ENCODE measurements at places on chromosomes 1 and 21.
A peak's percentile ranks its signal among the peaks of the same experiment; 100 is the strongest.

GRCh38 chr1:235075777-235076308 lies 52.8 kb downstream of the TOMM20 start:
- DNase-seq, result no peak

DNA sequence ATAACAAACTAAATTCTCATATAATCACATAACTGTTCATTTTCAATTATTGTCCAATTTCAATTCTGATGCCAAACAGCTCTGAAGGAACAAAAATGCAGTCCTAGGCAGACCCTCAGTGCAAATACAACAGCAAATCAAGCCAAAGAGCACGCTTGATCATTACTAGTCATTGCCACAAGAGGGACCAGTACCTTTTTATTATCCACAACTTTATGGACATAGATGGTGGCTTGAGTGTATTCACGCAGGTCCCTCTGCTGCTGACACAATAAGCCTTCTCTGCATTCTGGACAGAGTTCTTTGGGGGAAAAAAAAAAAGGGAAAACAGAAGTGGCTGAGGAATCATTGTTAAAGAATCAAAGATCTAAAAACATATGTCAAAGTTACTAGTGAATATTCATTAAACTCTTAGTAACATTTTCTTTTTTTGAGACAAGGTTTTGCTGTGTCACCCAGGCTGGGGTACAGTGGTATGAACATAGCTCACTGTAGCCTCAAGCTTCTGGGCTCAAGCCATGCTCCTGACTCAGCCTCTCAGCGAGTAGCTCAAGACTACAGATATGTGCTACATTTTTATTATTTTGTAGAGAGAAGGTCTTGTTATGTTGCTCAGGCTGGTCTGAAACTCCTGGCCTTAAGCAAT lies 34.3 kb upstream of the RAP1GAP start:
- DNase-seq, result no peak

GRCh38 chr1:42873670-42874069 lies 27.3 kb downstream of the ZNF691 start:
- DNase-seq, result no peak

DNA sequence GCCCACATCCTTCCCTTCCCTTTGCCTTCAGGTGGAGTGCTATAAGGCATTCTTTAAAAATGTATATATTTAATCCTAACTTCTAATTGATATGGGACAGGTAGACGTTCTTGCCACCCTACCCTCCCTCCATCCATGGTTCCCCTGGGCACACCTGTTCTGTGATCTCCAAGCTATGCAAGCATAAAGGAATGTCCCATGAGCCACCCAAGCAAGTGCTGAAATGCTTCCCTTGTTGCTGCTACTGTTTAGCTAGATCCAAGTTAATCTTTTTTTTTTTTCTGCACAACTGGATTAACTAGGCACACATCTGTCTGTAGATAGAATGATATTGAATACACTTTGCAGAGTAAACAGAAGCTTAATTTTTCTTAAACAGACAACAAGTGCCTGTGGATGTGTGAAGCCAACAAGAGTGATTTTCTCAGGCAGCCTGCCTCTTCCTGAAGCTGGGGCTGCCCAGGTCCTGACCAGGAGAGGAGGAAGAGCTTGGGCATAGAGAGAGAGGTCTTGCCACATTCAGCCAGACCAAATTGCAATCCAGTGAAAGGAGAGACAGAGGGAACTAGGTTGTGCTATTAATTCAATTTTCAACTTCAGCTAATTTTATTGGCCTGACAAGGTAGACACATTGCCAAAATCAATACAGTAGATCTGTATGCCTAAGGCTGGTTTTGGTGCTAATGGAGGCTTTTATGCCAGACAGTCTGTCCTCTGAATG lies 28.2 kb upstream of the ATP1B1 start:
- no peak for DNase-seq

GRCh38 chr1:1891349-1892078 lies 627 bp upstream of the GNB1 start:
- DNase-seq, result peak; percentile 64

DNA sequence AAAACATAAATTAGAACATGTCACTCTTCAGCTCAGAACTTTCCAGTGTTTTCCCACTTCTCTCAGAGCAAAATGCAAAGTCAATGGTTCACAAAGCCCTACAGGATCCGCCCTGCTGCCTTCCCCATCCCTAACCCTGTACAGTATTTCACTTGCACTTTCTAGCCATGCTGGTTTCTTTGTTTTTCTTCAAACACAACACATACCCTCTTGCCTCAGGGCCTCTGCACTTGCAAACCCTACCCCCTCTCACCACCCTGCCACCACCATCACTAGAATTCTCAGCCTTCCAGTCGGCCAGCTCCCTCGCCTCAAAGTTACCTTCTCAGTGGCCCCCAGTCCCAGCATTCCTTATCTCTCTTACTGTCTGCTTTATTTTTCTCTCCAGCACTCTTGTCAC lies 17.6 kb downstream of the TEX35 start:
- no peak for DNase-seq

- no peak for DNase-seq
These were observed 49.8 kb downstream of the PRDM2 start for GRCh38 chr1:13749543-13750341.

GRCh38 chr1:185568155-185569123 lies 165.8 kb upstream of the HMCN1 start:
- DNase-seq, result no peak

- DNase-seq, result no peak
These were observed 8.6 kb downstream of the WLS start for GRCh38 chr1:68223687-68224086.

DNA sequence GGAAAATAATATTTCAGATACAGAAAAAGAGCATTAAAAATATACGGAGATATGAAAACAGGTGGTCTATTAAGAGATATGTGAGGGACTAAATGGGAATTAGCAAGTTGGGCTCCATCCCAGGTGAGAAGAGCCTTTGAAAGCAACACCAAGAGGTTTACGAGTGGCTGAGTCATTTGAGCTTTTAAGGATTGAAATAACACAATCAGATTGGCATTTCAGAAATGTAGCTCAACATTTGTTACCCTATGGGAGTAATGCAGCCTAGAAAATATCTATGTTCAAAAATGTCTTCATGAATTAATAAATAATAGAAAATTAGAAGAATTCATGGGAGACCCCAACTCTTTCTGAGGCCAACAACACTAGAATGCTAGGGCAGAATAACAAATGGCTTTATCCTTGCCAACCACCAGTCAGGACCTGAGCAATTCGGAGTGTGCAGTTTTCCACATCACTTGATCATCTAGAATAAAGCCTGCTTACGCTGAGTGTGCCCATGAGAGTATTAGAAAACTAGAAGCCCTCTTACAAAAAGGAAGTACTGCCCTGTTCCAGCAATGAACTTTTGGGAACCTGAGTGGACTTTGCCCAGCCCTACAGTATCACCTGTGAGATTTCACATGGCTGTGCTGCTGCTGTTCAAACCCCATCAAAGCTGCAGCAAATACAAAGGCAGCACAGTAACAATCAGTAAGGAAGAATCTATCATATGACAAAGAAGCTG lies 538.0 kb upstream of the CAMK1G start:
- DNase-seq, result no peak

DNA sequence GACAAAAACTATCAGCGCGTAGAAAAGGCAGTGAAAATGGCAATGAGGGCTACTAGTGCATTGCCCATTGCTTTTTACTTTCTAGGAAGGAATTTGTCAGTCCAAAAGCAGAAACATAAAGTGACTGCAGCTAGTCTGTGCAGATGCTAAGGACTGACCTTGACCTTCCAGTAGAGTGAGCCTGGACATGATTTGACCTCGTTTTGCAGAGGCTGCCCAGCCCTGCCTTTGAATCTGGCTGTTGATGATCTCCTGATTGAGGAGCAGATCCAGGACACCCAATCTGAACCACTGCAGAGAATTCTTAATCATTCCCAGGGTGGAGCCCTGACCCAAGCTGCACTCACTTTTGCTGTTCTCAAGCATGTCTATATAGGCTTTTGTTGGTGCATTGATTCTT lies 21.6 kb downstream of the DYRK3 start:
- DNase-seq, result no peak

DNA sequence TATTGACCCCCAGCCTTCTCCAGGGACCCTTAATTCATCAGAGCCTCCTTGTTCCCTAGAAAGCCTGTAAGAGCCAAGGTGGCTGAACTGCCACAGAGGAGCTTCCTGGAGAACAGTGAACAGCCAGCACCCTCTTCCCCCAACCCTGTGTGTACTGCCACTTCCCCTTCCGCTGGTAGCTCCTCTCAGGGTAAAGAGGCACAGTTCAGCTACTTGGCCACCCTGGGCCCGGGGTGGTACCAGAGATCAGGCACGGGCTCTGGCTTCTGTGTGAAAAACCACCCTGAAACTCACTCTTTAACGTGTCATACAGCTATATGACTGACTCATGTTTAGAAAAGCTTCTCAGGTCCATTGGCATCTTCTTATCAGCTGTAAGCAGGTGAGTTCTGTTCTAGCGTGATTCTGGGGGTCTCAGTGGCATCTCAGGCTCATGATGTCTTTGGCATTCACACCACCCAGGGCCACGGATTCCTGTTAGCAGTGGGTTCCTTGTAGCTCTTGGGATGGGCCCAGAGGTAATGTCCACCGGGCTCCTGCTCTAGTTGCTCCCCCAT lies 22.4 kb downstream of the ARMH1 start:
- no peak for DNase-seq

GRCh38 chr1:203547771-203548421 lies 53.9 kb downstream of the OPTC start:
- no peak for DNase-seq

- no peak for DNase-seq
These were observed 81.7 kb upstream of the BEND5 start for GRCh38 chr1:48858200-48858920.

DNA sequence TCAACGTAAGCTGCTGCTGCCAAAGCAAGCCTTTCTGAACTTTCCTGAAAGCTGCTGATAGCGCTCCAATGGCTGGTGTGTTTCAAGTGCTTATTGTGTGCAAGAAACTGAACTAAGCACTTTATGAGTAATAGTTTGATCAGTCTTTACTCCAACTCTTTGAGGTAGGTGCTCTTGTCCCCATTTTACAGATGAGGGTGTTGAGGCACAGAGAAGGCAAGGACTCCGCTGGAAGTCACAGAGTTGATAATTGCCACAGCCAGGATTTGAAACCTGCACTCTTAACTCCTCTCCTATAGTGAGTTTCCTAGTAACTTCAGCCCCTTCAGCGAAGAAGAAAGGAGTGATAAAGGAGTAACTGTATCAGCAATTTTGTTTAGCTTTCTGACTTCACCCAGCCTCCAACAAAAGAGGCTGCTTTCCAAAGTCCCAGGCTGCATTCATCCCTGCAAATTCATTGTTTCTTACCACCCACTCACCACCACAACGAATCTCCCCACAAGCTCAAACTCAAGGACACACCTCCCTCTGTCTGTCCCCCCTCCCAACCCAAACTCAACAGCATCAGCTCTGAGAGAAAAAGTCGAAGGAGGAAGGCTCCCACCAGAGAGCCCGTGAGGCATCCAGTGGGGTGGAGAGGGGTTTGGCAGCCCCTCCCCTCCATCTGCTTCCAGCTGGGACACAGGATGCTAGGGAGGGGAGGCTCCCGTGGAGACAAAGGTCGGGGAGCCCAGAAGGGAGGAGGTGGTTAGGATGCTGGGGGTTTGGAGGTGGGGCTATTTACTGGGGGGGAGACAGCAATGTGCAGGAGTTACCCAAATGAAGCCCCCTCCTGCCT lies 139.6 kb downstream of the NAV1 start:
- DNase-seq, result no peak

DNA sequence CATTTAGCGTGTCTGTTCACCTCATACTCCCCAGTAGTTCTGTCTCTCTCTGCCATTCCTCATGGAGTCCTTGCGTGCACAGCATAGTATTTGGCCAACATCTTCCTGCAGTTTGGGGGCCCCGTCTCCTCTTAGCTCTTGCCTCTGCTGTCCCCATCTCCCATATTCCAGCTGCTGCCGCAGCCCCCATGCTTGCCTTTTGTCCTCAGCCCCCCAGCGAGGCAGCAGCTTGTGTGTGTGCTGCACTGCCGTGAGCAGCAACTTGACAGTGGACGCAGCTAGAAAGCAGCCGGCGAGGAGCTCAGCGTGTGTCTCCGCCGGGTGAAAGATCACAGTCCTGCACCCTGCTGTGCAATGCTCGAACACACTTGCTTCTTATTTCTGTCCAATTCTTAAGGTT lies 164.2 kb upstream of the COL6A1 start:
- no peak for DNase-seq

GRCh38 chr1:227424159-227424680 lies 105.9 kb upstream of the CDC42BPA start:
- DNase-seq, result no peak

DNA sequence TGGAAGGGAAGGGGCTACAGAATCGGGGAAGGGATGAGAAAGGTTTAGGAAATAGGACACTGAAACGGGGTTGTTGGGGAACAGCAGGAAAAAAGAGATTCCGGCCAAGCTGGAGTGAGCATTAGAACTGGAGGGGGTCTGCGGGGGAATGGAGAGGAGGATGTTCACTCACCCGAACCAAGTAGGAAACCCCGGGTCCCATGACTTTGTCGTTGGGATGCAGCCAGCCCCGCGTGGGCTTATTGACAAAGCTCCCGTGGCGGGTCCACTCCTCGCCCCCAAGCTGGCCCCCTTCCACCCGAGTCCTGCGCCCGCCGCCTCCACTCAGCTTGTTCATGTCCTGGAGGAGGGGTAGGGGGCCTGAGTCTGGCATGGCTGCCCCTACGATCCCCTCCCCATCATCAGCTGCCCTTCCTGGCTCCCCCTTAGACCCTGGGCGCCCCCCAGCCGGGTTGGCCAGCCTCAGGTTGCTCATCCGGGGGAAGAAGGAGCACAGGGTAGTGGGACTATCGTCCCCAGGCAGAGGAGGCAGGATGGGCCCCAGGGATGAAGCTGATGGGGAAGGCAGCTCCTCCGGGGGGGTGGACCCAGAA lies 591 bp downstream of the SHC1 start:
- no peak for DNase-seq

DNA sequence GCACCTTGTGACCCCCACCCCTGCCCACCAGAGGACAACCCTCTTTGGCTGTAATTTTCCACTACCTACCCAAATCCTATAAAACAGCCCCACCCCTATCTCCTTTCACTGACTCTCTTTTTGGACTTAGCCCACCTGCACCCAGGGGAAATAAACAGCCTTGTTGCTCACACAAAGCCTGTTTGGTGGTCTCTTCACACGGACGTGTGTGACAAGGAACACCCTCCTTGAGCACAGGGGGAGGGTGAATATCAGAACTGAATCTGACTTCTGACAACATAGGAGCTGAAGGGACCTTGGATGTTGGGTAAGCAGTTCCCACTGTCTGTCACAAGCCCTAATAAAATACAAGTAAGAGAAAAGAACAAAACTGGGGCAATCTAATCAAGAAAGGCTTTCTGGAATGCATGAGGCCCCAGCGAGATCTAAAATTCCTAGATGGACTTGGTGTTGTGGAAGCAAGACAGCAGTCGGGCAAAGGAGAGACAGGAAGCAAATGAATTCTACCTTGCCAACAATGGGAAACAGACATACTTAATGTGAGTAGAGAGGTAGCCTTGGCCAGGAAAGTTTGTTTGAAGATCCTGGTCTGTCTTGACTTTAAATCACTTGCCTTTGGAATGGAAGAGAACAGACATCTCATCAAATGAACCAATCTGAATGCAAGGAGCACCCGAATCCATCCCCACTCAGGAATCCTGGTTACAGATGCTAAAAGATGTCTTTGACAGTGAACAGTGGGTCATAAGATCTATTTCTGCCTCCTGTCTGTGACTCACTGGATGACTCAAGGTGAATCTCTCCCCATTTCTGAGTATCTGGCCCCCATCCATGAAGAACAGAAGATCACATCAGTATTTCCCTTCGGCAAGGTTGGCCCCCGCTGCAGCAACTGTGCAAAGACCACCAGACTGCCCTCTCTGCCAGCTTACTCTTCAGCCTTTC lies 53.3 kb downstream of the OLFML3 start:
- DNase-seq, result no peak

- no peak for DNase-seq
These were observed 44.9 kb downstream of the EVA1C start for GRCh38 chr21:32457360-32457840.
